Suprapubic skin (tissue), 4 donors: ENCODE measurements at places on chromosomes 1 and 21. TPM values are rescaled to one million over a fixed set of nuclear protein-coding genes. Genes with fewer than 3 reads are reported as not detected.

TMEM269 gene
- not detected for total RNA-seq

DNA sequence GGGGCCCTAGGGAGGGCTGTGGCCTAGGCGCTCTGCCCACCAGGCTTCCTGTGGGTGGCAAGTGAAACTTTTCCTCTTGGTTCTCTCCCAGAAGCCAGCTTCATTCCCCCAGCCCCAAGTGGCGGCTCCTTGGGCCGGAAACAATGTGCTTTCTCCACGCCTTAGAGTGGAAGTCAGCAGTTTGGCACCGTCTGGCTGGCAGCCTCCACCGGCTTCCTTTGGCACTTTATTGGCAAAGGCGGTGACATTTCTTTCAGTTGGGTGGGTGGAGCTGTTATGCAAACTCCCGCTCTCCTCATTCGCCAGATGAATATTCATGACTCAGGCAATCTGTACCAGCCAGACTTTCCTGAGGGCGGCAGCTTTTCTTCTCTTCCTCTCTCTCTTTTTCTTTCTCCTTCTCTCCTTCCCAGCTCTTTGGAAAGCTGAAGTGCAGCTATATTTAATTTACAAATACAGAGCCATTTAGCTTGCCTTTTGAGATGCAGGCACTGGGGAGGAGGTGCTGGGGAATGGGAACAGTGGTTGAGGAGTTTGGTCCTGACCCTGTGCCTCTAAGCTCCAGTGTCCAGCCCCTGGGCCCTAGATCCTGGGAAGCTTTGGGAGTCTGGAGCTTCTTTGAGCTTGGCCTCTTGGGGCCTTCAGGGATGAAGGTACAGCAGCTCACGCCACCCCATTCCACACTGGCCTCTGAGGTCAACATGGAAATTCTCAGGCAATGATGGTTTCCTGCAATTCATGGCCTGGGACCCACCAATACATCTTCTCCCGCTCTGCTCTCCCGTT is 67.8 kb upstream of the POU3F1 start:
- no peaks in the 10 kb centered on the region for H3K27me3 ChIP-seq
- DNase-seq: no peak
- no peaks in the 10 kb centered on the region for H3K36me3 ChIP-seq
- H3K27ac ChIP-seq: no peak overlapping the region

GRCh38 chr1:182716740-182717720 is 32.6 kb upstream of the RGS8 start:
- no peaks in the 10 kb centered on the region for H3K27me3 ChIP-seq
- H3K27ac ChIP-seq: no peak overlapping the region
- H3K4me1 ChIP-seq: no peaks in the 10 kb centered on the region

EIF3I gene
- total RNA-seq: 98.8 TPM

PPP1R12B gene
- total RNA-seq: 30.1 TPM

CYB5RL gene
- 5.2 TPM for total RNA-seq

DNA sequence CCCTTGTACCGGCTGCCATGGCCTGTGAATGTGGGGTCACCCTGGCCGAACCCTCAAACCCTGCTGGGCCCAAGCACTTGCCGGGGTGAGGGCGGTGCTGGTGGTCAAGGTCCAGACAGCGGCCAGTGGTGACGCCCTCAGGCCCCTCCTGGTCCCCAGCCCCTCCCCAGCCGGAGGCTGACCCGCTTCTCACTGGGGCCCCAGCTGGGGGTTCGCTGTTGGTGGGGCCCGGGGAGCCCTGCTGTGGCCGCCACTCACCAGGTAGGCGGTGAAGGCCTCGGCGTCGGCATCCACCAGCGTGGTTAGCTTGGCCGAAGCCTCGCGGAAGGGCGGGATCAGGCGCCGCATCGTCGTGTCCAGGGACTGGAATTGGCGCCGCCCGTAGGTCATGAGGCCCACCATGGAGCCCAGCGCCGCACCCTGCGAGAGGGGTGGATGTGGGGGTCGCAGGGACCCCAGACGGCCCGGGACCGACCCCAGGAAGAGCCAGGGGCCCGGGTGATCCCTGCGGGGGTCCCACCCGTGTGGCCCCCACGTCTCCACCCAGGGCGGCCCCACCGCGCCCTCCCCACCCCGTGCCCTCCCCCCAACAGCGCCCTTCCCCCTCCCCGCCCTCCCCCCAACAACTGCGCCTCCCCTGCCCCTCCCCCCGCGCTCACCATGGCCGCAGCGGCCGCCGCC is 10.1 kb downstream of the FTCD start:
- no peak overlapping the region for H3K27ac ChIP-seq
- H3K27me3 ChIP-seq: no peaks in the 10 kb centered on the region
- DNase-seq: no peak
- H3K36me3 ChIP-seq: no peaks in the 10 kb centered on the region

PCSK9 gene
- total RNA-seq: 0.38 TPM

GRCh38 chr1:19684677-19685076 is 20.0 kb downstream of the HTR6 start:
- H3K36me3 ChIP-seq: peaks cover 34% of the 10 kb centered on the region
- H3K27ac ChIP-seq: no peak overlapping the region
- no peak overlapping the region for H3K4me3 ChIP-seq
- DNase-seq: no peak

S100A3 gene
- total RNA-seq: 342 TPM

DNA sequence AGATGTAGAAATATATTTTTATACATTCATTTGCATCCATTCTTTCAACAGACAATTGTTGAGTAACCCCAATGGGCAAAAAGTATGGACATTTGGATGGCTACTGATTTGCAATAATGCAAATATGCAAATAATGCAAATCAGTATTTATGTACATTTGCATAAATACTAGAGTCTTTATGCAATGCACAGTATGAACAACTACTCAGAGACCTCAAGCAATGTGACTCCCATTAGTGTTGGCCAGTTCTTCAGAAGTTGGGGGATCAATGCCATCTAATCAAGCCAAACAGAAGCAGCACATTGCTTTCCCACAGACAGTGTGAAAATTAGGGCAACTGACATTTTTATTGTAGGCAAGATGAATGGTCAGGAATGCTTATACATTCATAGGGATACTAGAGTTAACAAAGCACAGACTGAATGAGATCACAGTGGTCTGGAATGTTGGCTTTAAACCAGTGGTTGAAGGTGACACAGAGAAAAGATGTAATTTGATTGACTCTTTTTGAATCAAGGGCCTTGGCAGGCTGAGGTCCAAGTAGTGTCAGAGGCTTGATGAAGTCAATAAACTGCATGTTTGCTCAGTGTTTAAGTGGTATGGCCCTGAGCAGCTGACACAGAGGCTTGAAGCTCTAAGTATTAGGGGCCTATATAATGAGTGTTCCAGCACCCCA is 256.6 kb downstream of the CTH start:
- H3K4me1 ChIP-seq: no peaks in the 10 kb centered on the region
- no peak overlapping the region for H3K27ac ChIP-seq
- H3K27me3 ChIP-seq: no peaks in the 10 kb centered on the region
- no peak overlapping the region for H3K4me3 ChIP-seq
- no peak for DNase-seq

DNA sequence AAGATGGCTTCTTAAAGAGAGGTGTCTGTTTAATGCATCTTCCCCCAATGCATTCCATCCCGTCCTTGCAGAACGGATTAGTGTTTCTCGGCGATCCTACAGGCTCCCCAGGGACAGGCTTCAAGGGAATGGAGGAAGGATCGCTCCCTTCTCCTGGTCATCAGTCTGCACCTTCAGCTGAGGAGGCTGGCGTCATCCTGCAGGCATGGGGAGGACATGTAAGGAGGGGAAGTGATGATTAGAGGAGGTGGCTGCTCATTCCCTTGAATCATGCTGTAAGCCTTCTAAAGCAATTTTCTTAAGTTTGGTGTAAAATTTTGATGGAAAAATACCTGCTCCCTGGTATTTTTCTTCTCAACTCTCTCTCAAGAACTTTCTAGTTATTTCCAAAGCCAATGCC is 603.6 kb downstream of the NPHP4 start:
- DNase-seq: no peak
- no peak overlapping the region for H3K4me3 ChIP-seq
- H3K27me3 ChIP-seq: peaks cover 42% of the 10 kb centered on the region
- H3K4me1 ChIP-seq: no peaks in the 10 kb centered on the region

CD1B gene
- not detected for total RNA-seq

SLFNL1 gene
- total RNA-seq: not detected

RPS27 gene
- total RNA-seq: 2,434 TPM

TNNT2 gene
- 54.6 TPM for total RNA-seq

- H3K27ac ChIP-seq: no peak overlapping the region
- H3K36me3 ChIP-seq: no peaks in the 10 kb centered on the region
- no peaks in the 10 kb centered on the region for H3K27me3 ChIP-seq
- DNase-seq: no peak
- H3K4me1 ChIP-seq: no peaks in the 10 kb centered on the region
These were observed 481.7 kb upstream of the NR5A2 start for GRCh38 chr1:199545780-199546179.

CELA3B gene
- not detected for total RNA-seq

GRCh38 chr1:89739013-89739843 is 81.6 kb upstream of the LRRC8D start:
- H3K4me1 ChIP-seq: peaks cover 16% of the 10 kb centered on the region
- H3K4me3 ChIP-seq: no peak overlapping the region
- H3K27ac ChIP-seq: no peak overlapping the region

DNA sequence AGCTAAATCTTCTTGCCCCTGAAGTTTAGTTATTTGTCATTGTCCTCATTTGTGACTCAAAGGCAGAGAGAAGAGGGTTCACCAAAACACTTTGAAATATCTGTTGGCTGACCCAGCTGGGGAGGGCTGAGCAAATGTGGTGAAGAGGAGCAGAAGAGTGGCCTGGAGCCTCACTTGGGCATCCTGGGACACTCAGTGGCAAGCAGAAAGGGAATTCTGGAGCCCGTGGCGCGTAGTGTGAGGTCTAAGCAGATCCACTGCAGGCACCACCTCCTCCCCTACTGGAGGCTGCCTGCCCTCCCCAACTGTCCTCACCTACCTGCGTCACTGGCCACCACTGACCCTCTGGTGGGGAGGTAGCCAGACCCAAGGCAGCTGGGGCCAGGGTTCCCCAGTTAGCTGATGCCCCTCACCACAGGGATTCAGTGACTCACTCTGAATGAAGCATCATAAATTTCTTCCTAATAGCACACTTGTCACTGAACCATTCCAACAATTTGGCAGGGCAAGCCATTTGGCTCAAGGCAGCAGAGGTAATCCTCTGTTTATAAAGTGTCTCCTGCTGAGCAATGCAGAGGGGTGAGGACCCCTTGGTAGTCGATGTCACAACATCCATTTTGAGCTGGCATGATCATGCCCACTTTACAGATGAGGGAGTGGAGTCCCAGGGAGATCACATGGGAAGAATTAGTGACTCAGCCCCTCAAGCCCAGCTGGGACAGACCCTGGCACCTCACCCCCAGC is 80.3 kb downstream of the NENF start:
- no peaks in the 10 kb centered on the region for H3K36me3 ChIP-seq
- peaks cover 13% of the 10 kb centered on the region for H3K4me1 ChIP-seq
- H3K27ac ChIP-seq: no peak overlapping the region
- no peak for DNase-seq
- peaks cover 27% of the 10 kb centered on the region for H3K27me3 ChIP-seq

DNA sequence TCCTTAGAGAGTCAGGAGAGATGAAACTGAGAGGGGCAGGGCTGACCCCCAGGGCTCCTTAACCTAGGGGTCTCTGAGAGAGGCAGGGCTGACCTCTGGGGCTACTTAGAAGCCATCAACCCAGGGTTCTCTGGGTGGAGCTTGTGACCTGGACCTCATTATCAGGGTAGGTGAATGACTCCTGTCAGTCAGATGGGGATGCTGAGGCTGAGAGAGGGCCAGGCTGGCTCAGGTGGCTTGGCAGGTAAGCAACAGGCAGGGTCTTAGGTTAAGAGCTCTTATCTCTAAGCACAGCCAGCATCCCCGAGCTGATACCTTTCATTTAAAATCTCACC is 160.9 kb downstream of the PTPRU start:
- H3K36me3 ChIP-seq: no peaks in the 10 kb centered on the region
- no peak overlapping the region for H3K27ac ChIP-seq
- DNase-seq: no peak
- H3K4me1 ChIP-seq: no peaks in the 10 kb centered on the region
- no peak overlapping the region for H3K4me3 ChIP-seq
- peaks cover 7% of the 10 kb centered on the region for H3K27me3 ChIP-seq

TMEM52 gene
- 2.2 TPM for total RNA-seq

DNA sequence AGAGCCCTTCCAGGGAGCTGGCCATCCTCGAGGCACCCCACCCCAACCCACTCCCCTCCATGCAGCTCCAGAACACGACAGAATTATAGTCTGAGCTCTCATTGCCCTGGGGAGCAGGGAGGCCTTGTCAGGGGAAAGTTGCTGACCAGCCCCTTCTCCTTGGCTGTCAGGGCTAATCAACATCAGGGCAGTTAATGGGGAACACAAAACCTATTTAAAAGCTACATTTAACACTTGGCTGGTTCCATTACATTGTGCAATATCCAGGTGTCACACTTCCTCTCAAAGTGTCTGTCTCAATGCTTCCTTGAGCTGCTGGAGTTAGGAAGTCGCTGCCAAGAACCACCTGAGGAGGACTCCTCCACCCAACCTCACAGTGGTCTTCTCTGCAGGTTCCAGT is 111.8 kb upstream of the GRIK3 start:
- no peak overlapping the region for H3K4me3 ChIP-seq
- no peak overlapping the region for H3K27ac ChIP-seq
- H3K27me3 ChIP-seq: peaks cover 25% of the 10 kb centered on the region
- no peaks in the 10 kb centered on the region for H3K4me1 ChIP-seq
- H3K36me3 ChIP-seq: no peaks in the 10 kb centered on the region

ATAD3B gene
- total RNA-seq: 18.5 TPM

- no peak overlapping the region for H3K27ac ChIP-seq
- H3K4me3 ChIP-seq: no peak overlapping the region
- peaks cover 3% of the 10 kb centered on the region for H3K4me1 ChIP-seq
- no peak for DNase-seq
- no peaks in the 10 kb centered on the region for H3K27me3 ChIP-seq
These were observed 63.0 kb downstream of the KCNJ15 start for GRCh38 chr21:38319781-38320180.

DNA sequence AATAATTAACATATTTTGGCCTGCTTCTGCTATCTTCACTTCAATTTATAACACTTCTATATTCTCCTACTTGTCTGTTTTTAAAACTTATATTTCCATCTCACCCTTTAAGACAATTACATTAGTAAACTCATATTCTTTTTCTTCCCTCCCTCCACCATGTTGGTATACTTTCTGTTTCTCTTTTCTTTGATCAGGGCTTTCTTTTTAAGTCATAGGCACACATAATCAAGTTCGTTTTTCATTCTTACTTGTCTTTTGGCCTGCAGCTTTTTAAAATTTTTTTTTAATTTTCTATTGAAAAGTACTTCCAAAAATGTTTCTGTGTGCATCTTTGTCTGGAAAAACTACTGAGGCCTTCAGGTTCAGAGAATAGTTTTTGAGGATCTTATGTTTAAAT is 2.3 kb downstream of the PYHIN1 start:
- H3K36me3 ChIP-seq: no peaks in the 10 kb centered on the region
- no peak overlapping the region for H3K4me3 ChIP-seq
- no peak overlapping the region for H3K27ac ChIP-seq
- H3K4me1 ChIP-seq: no peaks in the 10 kb centered on the region
- no peak for DNase-seq

- peaks cover 20% of the 10 kb centered on the region for H3K4me1 ChIP-seq
- H3K36me3 ChIP-seq: no peaks in the 10 kb centered on the region
- H3K27me3 ChIP-seq: no peaks in the 10 kb centered on the region
These were observed 3.3 kb upstream of the CHD1L start for GRCh38 chr1:147238925-147239820.

- no peaks in the 10 kb centered on the region for H3K4me1 ChIP-seq
- no peak overlapping the region for H3K4me3 ChIP-seq
- H3K36me3 ChIP-seq: no peaks in the 10 kb centered on the region
- no peak for DNase-seq
- H3K27me3 ChIP-seq: peaks cover 60% of the 10 kb centered on the region
These were observed 70.1 kb upstream of the ARHGEF16 start for GRCh38 chr1:3384407-3384806.
